ENCODE measurements at places on chromosomes 1 and 21. TPM values are rescaled to one million over a fixed set of nuclear protein-coding genes. Genes with fewer than 3 reads are reported as not detected.

- DNase-seq = no peak
These were observed 78.6 kb downstream of the NME7 start for GRCh38 chr1:169289016-169289415.

DNA sequence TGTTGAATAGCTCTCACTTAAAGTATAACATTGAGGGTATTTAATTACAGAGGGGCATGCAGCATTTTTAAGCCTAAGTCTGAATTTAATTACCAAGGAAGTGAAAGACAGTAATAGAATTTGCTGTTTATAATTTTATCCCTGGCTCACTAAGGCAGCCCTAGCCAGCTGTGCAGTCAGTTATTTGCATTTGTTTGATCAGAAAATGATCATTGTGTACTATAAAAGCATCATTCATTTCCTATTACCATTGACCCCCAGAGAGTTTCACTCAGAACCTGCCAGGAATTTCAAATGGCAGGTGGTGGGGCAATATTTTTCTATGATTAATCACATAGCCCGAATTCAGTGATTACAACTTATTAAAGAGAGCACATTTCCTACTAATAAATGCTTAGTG, 277.1 kb upstream of the KAZN start:
- no peak for DNase-seq

DNA sequence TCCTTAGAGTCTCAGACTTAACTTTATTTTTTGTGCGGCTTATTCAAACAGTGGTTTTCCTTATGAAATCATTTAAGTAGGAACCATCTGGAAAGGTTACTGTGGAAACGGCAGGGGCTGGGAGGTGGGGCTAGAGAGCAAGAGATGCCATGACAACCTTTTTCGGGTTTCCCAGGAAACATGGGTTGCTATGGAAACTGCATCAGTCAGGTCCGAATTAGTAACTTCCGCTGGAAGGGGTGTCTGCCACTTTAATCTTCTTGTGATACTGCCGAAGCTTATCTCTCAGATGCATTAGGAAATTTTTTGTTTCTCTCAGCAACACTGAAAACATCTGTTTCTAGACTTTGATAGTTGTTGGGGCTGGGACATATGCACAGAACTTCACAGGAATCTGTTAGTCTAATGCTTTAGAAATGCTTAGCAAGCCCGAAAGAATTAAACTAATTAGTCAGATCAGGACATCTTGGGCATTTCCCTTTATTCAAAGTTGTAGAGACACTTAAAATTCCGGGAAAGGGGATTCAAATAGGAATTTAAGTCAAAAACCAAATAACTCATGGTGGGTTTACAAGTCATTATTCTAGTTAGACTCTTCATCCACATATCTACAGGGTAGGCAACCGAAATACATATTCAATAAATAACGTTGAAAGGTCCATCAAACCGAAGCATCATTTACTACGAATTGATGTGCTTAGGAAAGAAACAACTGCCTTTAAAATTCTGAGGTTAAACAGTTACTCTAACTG, 2.6 kb downstream of the KCNA3 start:
- DNase-seq = no peak

- peak; percentile 78 for DNase-seq
These were observed 1.4 kb upstream of the SKI start for GRCh38 chr1:2226525-2227345.

DNA sequence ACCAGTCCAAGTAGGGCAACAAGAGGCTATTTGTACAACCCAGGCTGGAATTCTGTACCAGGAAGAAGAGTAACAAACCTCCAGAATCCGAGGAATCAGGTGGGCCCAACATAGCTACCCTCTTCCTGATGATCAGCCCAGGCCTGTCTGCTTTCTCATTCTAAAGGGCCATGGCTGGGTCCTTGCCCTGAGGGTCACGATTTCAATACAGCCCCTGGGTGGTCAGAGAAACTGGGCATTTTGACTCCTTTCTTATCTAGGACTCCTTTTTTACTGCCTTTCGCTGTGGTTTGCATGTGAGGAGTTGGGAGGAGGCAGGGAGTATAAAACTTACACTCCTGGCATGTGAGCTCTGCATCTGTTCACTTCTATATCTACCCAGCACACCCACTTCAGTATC, 164.9 kb upstream of the COA6 start:
- DNase-seq = no peak

SEMA4A gene
- total RNA-seq = 2.6 TPM

PLPPR4 gene
- total RNA-seq = 0.44 TPM

AIM2 gene
- total RNA-seq = not detected

ATP1A4 gene
- 0.28 TPM for total RNA-seq

FCRL5 gene
- 0.08 TPM for total RNA-seq

- DNase-seq = no peak
These were observed 263.8 kb downstream of the PTPRC start for GRCh38 chr1:198902655-198903054.
